NCI-H526 treated with DMSO at 0.1 percent for 48 hours (cell line): ENCODE measurements at places on chromosomes 7 and 10.
A peak's percentile ranks its signal among the peaks of the same experiment; 100 is the strongest.

- no peak for DNase-seq
Measured at GRCh38 chr7:77265666-77266065, 66.0 kb upstream of the FGL2 start.

DNA sequence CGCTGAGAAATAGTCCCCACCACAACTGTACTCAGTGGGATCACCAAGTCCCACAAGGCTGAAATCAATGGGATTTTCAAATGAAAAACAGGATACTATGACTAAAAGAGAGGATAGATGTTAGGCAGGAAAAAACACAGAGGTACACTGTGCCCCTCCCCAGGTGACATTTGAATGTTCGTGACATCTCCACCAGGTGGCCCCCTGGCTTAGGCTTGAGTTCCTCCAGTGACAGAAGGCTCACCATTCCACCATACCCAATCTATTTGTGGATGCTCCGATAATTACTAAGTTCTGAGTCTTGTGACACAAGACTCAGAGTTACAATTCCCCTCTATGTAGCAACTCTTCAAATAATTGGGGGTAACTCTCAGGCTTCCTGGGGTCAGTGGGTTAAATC is 77.5 kb upstream of the KCNMA1 start:
- DNase-seq = no peak

GRCh38 chr7:127933146-127933545 is 98.1 kb downstream of the LRRC4 start:
- no peak for DNase-seq

GRCh38 chr10:88113657-88114272 is 250.3 kb downstream of the PTEN start:
- DNase-seq = no peak

- DNase-seq = peak; percentile 57
Measured at GRCh38 chr7:69840248-69840647, 242.0 kb downstream of the AUTS2 start.

GRCh38 chr10:13648425-13648824 is 61.7 kb downstream of the PRPF18 start:
- no peak for DNase-seq

DNA sequence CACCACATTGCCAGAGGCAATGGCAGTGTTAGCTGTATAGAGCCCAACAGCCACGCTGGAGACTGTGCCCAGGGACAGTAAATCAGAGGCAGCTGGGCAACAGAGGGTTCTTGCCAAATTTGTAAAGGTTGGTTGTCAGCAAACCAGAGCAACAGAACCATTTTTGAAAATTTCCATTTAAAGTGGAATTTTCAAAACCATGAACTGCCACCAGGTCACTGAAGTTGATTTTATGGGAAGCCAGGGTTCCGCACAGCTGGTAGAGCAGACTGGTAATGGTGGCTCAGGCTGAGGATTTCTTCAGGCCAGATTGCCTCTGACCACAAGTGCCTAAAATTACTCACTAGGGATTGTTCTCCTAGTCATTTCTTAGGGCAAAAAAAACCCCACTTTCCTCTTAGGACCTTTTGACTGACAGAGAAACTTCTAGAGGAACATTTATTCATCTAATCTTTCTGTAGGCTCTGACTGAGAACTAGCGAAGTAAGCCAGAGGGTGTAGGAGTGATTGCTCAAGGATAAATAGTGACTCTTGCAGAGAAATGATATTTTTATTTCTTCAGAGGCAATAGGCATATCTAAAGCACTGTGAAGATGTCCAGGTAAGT is 342.4 kb downstream of the BBS9 start:
- no peak for DNase-seq

DNA sequence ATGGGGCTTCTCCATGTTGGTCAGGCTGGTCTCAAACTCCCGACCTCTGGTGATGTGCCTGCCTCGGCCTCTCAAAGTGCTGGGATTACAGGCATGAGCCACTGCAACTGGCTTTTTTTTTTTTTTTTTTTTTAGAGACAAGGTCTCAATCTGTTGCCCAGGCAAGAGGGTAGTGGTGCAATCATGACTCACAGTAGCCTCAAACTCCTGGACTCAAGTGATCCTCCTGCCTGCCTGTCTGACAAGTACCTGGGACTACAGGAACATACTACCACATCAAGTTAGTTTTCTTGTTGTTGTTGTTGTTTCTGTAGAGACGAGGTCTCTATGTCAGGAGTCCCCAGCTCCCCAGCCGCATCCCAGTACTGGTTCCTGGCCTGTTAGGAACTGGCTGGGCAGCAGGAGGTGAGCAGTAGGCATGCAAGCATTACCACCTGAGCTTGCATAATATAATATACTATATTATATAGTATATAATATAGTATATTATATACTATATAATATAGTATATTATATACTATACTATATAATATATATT is 55.7 kb downstream of the TPK1 start:
- DNase-seq = no peak

DNA sequence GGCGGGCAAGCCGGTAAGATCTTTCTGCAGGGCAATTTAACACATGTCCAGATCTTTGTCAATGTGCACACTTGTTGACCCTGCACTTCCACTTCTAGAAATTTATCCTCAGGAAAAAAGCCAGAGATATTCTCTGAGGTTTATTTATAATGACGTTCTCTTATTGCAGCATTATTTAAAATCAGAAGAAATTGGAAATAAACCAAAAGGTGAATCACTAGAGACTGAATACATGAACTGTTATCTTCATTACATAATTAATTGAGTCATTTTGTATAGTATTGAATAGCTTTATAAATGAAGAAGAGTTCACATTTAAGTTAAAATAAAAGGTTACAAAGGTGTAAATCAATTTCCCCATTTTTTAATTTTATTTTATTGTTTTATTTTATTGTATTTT is 16.3 kb upstream of the SAR1A start:
- no peak for DNase-seq

DNA sequence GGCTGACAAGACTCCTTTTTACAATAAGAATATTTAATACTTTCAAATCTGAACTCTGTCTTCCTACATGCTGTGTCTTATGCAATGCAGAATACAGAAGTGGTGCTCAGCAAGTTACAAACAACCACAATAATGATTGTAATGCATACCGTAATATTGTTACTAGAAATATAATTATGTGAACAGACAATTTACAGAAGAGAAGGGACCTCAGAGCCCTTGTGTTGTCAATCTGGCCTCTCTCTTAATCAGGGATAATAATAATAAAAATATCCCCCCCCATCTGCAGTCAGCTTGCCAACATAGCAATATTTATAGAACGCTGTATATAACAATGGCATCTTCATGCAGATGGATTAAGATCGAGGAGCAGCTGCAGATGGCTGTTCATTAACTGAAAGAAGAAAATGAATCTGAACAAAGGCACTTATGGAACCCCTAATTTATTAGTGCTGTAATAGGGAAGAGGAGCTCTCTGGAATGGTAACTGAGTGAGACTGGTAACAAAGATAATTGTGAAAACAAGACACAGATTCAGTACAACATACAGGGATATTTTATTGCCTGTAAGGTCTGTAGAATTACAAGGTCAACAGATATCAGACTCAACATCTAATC is 106.3 kb downstream of the TMEM26 start:
- no peak for DNase-seq

DNA sequence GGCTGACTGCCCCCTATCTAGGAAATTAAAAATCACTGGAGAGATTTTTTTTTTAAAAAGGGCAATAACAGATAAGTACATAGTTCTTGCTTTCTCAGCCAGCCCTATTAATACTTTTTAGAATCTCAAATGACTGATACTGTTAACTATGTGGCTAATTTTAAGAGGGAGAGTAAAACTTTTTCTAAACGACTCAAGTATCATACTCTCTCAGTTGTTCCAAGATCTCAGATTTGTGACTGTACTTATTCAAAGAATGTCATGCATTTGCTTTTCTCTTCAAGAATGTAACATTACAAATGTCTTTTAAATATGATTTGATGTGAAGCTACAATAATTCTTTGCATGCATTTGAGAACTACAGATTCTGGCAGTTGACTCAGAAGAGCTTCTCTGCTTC is 55.4 kb upstream of the RAB11FIP2 start:
- DNase-seq = no peak

DNA sequence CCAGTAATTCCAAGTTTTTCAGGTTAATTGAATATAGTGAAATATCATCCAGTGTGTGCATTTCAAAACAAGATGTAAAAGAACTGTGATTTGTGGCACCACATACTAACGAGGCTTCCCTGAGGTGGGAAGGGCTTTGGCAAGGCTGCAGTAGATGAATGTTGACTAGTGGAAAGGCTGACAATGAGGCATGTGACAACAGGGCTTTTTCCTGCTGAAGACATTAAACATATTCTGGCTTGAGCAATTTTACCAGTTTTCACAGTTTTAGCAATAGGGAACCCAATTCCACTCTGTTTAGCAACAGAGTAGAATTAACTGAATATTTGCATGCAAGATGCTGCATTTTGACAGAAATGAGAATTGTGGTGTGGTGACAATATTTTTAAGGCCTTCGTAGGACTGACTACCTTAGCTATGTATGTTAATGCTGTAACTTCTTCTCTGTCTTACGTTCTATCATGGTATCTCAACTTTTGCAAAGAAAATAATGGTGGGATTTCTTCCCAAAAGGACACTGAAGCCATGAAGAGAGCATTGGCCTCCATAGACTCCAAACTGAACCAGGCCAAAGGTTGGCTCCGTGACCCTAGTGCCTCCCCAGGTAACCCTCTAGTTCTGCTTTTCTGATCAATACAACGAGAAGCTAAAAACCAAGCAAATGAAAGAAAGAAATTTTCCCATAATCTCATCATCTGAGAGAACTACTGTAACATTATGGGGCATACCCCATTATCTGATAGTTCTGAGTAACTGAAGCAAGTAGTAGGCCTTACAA is 68.5 kb downstream of the AP3M1 start:
- no peak for DNase-seq

DNA sequence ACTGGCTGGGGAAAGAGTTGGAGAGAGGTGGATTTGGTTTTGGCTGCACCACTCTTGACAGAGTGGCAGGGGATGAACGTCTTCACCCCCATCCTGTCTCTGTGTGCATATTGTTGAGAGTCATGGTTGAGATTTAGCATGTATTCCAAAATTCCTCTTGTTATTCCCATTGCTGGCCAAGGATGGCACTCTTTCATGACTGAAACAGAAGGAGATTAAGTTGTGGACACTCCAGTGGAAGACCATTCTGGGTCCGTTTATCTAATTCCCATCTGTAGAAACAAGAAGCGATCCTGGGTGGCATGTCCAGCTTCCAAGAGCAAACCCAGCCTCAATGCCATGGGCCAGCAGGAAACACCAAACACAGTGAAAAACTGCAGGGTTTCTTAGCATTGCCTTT is 469.0 kb upstream of the IGFBP3 start:
- no peak for DNase-seq

DNA sequence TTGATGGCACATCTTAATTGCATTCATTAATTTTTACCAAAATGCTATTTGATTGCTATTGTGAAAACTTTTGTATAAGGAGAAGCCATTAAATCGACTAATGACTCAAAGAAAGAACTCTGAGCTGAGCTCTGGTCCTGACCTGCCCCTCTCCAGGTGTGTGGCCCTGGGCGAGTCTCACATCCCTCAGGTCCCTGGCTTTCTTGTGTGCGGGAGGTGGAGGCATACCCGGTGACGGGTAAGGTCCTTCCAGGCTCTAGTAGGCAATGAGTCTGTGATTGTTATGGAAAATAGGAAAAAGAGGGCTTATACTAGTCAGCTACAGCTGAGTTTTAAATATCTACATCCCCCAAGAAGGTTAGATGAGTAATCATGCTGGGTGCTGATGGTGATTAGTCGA is 248.1 kb downstream of the GATA3 start:
- no peak for DNase-seq

DNA sequence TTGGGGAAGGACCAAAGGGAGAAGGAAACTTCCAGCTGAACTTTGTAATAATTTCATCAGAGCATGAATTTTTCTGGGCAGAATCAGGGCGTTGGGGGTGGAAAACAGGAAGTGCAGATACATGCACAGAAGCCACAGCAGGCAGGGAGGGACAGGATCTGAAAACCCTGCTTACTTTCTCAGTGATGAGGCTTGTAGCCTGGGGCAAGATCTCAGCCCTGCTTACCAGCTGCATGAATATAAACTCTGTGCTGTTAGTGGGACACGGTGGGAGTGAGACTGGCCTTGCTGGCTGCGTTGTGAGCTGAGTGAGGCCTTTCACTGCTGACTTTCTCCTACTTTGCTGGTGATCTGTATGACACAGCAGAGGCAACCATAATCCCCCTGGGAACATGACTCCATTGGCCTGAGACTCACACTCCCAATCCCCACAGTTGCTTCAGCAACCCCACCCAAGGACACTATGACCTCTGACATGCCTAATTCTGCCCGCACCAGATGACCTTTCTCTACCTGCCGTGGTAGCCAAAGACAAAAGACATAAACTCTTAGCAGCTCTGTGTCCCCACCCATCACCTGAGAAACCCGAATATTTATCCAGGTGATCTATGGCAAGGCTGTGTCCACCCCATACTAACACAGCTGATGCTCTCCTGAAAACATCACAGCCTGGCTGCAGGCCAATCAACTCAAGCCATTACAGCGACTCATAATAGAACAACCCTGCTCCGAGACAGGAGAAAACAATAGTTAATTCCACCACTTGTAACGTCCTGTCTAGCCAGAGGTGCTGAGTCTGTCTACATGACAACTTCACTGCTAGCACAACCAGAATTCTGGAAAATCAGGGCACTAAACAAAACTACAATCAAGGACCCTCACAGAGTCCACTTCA is 190.7 kb upstream of the CHRM2 start:
- DNase-seq = no peak

GRCh38 chr7:125057963-125058362 is 128.3 kb upstream of the POT1 start:
- DNase-seq = no peak

DNA sequence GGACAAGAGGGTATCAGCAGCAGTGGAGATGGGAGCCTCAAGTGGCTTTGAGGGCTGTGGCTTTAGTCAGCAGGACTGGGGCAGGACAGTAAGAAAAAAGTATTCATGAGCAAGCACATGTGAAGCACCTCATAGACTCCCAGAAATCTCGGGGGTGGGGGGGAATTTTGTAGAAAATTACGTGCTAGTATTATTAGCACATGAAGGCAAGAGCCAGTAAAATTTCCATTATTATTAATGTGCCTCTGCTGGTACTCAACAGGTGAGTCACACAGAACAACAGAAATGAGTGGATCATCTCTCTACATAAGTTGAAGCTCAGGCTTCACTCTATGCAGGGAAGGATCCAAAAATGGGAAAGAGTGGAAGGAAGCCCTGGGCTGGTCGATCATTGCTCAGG is 114.5 kb downstream of the MYOF start:
- DNase-seq = no peak

- no peak for DNase-seq
Measured at GRCh38 chr10:23060918-23061317, 34.5 kb upstream of the MSRB2 start.

GRCh38 chr10:26706936-26707335 is 9.4 kb downstream of the PDSS1 start:
- no peak for DNase-seq

- DNase-seq = no peak
Measured at GRCh38 chr7:40147371-40148246, 12.8 kb downstream of the SUGCT start.

DNA sequence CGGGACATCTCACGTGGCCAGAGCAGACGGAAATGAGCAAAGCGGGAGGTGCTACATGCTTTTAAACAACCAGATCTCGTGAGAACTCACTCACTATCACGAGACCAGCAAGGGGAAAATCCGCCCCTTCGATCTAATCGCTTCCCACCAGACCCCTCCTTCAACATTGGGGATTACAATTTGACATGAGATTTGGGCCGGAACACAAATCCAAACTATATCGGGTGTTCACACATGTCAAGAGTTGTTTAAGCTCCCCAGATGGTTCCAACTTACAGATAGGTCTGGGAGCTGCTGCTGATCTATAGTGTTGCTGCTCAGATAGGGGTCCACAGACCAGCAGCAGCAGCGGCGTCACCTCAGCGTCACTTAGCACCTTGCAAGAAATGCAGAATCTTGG is 194.9 kb downstream of the GPAM start:
- DNase-seq = no peak
